BE2C (cell line): ENCODE measurements at places on chromosomes 7 and 10.

GRCh38 chr7:35697414-35698175, 2.7 kb upstream of the HERPUD2 start:
- no peak for DNase-seq

DNA sequence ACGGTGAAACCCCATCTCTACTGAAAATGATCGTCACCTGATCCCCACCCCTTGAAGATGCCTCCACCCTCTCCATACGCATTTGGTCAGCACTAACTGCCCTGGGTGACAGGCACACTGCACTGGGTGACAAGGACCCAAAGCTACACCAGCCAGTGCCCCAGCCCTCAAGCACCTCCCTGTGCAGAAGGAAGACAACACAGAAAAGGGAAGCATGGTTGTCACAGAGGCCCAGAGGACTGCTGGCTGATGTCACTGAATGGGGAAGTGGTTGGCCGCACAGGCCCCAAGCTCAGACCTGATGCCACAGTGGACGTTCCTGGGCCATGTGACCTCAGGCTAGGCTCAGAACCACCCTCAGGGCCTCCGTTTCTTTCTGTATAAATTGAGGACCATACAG, 4.2 kb upstream of the PILRA start:
- DNase-seq: no peak

DNA sequence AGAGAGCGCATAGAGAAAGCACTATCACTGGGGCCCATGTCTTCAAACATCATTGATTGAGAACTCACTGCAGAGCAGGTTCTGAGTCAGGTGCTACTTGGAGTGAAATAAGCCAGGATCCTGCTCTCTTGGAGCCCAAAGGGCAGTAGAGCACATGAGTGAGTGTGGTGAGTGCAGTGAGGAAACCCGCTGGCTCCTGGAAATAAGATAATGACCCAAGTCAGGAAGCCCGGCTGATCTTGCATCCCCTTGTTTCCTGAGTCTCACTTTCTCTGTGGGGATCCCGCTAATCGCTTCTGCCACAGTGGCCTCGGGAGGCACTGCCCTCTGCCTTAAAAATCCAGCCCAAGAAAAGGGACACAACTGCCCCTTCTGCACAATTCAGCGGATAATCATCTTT, 7.1 kb upstream of the FAM107B start:
- no peak for DNase-seq

DNA sequence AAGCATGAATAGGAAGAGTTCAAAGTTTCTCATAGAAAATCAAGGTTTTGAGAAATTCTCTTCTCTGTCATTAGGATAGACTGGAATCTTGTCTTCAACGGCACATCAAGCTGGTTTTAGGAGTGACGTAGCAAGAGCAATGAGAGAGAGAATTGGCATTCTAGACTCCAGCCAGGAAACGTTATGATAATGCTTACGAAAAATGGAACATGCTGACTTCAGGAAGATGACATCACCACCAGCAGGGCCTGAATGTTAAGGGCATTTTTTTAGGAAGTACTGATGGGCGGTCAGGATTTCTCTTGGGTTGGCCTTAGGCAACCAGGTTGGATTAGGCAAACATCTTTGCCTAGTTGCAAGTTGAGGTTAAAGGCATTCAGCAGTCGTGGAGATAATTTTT, 213.2 kb upstream of the CTBP2 start:
- DNase-seq: no peak

- DNase-seq: no peak
Observed at GRCh38 chr7:15218261-15218660, 315.7 kb upstream of the DGKB start.

GRCh38 chr7:37494926-37495325, 46.3 kb upstream of the ELMO1 start:
- DNase-seq: no peak

DNA sequence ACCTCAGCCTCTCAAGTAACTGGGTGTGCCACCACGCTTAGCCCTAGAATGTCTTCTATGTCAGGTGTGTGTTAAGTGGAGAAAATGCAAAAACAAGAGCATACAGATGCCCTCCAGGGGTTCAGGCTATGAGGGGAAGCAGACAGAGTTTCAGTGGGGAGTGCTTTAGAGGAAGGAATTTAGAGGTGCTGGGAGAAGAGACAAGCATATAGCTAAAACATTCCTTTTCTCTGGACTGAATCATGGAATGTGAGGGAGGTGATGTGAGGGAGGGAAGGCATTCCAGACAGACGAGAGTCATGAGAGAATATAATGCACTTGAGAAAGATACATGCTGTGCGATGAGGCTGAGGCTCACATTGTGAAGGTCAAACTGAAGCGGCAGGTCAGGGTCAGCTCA, 6.6 kb upstream of the ZNF786 start:
- no peak for DNase-seq

DNA sequence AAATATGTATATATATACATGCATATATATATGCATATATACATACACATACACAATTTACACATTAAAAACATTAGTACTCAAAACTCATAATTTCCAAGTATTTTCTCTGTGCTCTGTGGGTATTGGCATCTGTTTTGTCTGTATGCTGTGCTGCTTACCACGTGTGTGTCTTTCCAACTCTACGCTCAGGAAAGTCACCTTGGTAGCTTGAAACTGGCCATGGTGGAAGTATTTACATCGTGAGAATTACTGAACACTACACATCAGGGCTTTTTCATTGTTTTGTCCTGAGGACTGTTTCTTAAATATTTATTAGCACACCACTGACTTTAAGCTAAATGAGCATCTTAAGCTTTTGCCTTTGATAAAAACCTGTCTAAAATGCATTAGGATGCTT, 79.6 kb downstream of the CREM start:
- DNase-seq: no peak

GRCh38 chr10:5588080-5588453, 63.3 kb downstream of the CALML3 start:
- no peak for DNase-seq

- no peak for DNase-seq
Observed at GRCh38 chr7:155824227-155824886, 12.1 kb upstream of the SHH start.

GRCh38 chr7:154841731-154842331, 161.1 kb downstream of the PAXIP1 start:
- DNase-seq: peak; percentile 87

- no peak for DNase-seq
Observed at GRCh38 chr7:133130166-133130565, 48.3 kb upstream of the CHCHD3 start.

- no peak for DNase-seq
Observed at GRCh38 chr7:96014617-96015016, 242.3 kb downstream of the DYNC1I1 start.

DNA sequence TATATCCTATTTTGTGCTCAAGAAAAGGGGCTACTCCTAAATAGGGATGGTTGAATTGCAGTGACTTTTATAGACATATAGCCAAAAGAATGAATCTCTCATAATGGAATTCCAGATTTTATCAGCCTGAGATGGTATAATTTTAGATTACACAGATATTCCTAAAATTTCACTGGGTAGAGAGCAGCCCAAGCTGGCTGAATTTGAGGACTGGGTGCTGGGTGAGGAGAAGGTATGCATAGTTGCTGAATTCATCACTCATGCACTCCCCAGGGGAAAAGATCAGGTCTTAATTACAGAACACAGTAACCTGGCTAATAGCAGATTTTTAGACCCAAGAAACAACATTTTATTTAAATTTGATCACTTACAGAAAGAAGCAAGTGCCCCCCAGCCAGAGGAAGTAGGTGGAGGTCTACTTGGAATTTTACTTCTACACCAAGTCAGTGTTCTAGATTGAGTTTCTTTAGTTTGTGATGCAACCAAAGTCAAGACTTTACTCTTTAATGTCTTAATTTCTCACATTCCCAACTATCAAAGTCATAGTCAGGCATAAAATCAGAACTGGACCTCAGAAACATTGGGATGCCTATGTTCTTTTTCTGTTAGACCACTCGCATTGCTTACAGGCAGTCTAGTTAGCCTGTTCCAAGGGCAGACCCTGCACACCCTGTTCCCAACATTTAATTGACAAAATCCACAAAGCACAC, 337.4 kb upstream of the PODXL start:
- DNase-seq: no peak

DNA sequence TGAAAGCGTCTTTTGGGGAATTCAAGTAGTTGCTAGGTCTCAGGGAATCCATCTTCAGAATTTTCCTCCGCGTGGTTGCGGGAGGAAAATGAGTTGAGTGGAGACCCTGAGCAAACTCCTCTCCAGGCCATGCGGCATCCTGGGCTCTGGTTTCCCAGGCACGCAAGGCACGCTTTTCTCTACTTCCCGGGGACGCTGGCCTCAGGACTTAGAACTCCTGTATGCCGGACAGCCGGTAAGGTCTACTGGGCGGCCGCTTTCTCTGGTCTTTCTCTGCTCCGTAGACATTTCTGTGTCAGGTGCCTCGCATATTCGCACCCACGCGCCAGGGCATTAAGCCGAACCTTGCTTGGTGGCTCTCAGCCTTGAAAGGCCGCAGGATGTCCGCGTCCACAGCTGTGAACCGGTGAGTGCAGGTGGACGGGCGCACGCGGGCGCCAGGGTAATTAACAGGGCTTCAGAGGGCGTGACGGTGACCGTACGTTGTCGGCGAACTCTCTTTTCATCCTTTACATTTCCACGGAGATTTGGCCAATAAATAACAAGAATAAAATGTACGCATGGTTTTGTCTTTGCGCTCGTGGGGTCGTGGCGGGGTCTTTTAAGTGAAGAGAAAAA, 992 bp upstream of the RBM20 start:
- no peak for DNase-seq

DNA sequence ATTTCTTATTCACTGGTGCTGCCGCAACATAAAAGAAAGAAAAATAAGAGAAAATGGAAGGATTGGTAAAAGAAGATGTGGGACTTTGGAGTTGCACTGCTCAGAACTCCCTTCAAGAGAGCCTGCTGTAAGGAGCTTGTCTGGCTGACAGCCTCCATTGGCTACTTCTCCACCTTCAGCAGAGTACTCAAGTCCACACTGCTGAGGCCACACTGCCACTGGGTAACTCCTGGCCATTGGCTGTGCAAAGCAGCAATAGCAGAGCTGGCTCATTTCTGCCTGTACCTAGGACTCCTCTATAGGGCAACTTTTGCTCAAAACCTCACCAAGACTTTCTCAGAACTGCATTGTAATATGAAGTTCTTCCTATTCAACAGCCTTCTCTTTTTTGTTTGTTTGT, 38.7 kb upstream of the PCLO start:
- no peak for DNase-seq

GRCh38 chr7:78904983-78905382, 548.5 kb downstream of the MAGI2 start:
- no peak for DNase-seq

DNA sequence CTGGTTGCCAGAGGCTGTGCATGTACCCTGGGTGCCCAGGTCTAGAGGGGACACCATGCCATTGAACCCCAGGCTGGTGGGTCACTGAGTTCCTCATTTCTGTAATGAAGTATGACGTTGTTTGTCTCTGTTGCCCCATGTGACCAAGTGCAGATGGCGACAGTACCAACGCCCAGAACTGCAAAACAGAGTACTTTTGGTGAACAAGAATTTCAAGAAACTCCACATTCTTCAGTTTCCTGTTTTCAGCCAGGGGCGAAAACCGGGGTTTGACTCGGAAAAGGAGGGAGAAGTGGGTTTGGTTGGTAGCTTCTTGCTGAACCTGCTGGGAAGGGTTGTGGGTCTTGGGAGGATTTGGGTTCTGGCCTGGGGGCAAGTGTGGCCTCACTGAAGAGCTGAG, 18.2 kb downstream of the CYP17A1 start:
- no peak for DNase-seq

GRCh38 chr10:71266147-71266917, 52.7 kb upstream of the SLC29A3 start:
- DNase-seq: peak; percentile 94

DNA sequence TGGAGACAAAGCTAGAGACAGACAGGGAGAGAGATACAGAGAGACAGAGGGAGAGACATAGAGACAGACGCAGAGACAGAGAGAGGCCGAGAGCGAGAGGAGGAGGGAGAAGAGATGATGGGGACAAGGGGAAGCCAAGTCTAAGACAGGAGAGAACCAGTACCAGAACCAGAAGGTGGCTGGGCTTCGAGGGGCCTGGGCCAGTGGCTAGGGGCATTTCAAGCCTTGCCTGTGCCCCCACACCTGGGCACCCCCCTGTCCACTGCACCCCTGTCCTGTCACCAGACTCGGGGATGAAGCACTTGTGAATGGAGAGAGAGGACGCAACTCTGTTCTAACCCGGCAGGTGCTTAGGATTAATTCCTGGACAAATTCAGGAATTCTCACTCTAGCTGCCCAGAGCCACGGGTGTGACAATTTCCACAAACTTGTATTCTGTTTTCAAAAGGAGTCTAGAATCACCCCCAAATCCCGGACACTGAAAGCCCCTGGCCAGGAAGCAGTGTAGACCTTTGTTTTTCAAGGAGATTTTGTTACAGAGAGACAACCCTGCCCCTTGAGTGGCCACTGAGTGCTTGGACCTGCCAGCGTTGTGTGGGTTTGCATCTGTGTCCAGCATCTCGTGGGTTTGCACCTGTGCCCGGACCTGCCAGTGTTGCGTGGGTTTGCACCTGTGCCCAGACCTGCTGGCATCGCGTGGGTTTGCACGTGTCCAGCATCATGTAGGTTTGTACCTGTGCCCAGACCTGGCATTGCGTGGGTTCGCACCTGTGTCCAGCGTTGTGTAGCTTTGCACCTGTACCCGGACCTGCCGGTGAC, 157.3 kb downstream of the WDR37 start:
- DNase-seq: no peak

GRCh38 chr10:130254243-130254642, 118.1 kb downstream of the GLRX3 start:
- DNase-seq: no peak

DNA sequence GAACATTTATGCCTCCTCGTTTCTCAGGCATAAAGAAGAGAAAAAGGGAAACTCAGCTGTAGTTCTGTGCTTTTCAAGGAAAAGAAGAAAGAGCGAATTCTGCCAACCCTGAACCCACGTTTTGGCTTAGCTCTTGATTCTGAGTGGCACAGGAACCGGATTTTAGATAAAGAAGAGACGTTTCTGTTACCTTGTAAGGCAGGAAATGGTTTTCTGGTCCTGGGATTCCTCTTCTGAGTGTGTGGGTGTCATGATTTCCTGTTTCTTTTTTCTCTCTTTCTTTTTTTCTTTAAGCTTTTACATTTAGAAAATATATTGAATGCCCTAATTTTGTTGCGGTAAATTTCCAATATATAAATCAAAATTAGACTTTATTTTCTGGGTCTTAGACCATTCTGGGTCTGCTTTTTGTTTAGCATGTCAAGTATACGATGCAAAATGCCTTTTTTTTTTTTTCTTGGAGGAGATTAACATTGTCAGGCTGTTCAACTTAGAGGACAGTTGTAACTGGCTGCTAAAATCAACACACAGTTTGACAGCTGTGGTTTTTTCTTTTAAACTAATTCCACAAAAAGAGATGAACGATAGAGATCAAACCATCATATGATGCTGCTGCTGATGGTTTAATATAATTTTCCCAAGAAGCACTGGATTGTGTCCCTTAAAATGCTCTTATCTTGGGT, 190.8 kb downstream of the GATA3 start:
- DNase-seq: no peak

DNA sequence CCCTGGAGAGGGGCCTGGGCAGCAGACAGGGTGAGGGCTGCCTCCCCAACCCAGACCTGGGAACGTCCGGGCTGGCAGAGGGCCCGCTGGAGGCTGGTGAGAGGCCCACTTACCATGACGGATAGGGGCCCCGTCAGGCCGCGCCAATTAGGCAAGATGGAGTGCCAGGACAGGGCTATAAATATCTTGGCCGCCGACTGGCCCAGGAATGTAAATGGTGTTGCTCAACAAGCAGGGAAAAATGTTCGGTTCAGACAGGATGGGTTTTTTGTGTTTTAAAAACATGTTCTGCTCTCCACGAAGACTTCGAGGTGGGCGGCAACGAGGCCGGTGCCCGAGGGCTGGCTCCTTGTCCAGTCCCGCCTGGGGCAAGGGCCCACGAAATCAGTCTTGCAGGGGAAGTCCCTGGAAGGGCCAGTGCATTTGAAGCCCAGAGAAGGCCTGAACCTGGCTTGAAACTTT, 35.8 kb upstream of the ELN start:
- no peak for DNase-seq
